ENCODE measurements at places on chromosomes 2 and 18.

GRCh38 chr2:237392186-237392585 is 21.8 kb downstream of the COL6A3 start:
- no peak for DNase-seq

DNA sequence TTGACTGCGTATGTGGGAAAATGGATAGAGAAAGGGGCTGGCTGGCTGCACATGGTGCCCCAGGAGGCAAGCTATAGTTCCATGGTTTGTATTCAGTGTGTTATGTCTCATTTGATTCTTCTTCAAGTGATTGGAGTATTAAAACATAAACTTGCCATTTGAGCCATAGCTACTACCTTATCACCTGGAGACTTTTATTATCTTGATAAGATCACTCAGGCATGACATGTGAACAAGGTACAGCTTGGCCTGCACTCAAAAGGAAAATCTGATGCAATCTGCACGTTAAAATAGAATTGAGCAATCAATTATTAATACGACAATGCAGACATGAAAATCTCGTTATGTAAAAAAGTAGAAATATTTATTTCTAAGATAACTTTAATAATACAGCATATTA is 116.9 kb downstream of the RND3 start:
- no peak for DNase-seq

DNA sequence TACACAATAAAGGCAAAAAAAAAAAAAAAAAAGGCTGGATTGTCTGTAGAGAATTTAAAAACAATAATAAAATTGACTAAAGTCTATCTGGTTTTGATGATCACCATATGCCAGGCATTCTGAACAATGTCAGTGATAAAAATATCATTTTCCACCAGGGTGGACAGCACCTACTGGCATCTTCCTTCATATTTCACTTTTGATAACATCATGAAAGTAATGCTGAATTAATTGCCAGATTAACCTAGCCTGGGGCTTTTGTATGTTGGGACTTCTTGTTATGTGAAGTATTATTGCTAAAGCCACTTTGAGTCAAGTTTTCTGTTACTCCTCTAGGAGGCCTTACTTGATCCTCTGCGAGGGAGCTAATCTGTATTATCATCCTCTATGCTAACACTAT is 73.8 kb upstream of the FAM98A start:
- no peak for DNase-seq

DNA sequence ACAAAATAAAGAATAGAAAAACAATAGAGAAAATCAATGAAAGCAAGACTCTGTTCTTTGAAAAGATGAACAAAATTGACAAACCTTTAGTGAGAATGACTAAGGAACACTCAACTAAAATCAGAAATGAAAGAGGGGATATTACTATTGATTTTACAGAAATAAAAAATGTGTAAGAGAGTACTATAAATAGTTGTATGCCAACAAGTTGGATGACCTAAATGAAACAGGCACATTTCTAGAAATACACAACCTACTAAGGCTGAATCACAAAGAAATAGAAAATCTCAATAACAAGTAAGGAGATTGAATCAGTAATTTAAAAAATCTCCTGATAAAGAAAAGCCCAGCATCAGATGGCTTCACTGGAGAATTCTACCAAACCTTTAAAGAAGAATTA is 18.4 kb upstream of the MALL start:
- DNase-seq: no peak

- no peak for DNase-seq
Observed at GRCh38 chr2:111050701-111051376, 69.9 kb upstream of the BCL2L11 start.

GRCh38 chr18:68439642-68440041 is 275.3 kb downstream of the TMX3 start:
- DNase-seq: no peak

- no peak for DNase-seq
Observed at GRCh38 chr2:237234268-237234667, 148.6 kb downstream of the COPS8 start.

DNA sequence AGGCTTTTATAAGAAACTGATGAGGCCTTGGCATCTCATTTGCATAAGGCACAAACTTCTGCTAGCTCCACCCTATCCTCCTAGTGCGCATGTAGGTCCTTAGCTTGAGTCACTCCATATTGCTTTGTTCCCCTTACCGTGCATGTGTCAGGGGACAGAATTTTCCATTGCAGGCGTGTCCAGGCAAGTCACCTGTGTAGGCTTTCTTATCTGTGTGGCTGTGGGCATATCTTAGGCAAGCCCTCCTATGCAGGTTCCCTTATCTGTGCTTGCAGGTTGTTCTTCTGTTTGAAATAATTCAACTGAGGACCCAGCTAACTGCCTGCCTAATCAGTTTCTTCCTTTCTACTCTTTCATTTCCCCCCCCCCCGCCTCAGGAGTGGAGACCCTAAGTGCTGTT is 63.3 kb upstream of the CDCA7 start:
- no peak for DNase-seq

GRCh38 chr18:80133124-80133523 is 24.1 kb downstream of the ADNP2 start:
- no peak for DNase-seq

DNA sequence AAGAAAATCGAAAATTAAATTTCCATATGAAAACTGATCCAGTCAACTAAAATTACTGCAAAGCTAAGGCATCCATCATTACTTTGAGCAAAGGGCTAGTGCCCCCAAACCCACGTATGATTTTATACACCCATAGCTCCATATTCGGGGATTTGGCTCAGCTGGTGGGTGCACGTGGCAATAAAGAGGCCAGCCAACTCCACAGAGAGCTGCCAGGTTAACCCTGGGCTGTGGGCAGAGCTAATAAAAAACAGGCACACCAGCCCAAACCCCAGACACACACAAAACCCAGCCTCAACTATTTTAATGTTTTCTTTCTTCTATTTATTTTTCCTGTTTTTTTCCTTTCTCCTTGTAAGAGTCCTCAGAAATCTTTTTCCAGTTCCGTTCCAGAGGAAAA is 151.3 kb upstream of the SOX11 start:
- no peak for DNase-seq

DNA sequence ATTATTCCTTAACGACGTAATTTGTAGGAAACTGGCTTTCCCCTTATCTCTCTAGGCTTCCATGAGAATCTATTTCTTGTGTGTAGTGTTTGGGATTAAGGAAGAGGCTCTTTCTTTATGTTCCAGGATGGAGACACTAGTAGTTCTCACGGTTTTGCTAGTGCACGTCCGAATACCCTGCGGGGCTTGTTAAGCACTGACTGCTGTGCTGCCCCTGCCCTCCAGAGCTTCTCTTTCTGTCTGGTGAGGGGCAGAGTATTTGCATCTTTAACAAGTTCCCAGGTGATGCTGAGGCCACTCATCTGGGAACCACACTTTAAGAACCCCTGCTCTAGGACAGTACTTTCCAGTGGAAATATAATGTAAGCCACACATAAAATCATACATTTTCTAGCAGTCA is 76.4 kb downstream of the SPATS2L start:
- no peak for DNase-seq

DNA sequence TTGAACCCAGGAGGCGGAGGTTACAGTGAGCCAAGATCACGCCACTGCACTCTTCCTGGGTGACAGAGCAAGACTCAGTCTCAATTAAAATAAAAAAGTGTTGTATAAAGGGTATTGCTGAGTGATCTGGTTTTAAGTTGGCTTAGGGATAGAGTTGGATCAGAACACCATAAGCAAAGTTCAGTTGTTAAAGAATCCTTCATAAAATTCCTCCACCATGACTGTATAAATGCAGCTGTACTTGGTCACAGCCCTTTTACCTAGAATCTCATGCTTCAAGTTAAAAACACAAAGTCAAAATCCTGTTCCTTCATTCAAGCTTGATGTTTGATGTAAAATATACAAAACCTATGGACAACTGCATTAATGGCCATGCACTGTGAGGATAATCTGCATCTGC is 33.4 kb upstream of the PNO1 start:
- no peak for DNase-seq

GRCh38 chr2:178304333-178304732 is 110.0 kb downstream of the OSBPL6 start:
- DNase-seq: no peak

- DNase-seq: no peak
Observed at GRCh38 chr2:177765698-177766097, 306.9 kb downstream of the PDE11A start.

DNA sequence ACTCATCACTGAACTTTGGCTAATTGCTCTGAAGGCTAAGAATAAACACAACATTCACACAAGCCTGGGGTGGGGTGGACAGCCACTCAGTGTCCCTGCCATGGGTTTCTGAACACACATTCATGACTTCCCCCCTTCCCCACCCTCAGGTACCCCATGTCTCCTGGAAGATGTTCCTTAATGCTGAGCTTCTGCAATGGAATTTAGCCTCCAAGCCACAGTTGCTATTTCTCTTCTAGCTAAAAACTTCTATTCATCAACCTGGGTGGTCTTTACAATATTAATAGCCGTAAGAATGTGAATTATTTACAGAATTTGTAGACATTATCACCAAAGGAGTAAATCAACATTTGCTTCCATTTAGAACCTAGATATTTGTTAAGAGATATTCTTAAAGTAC is 175.1 kb downstream of the ACKR3 start:
- no peak for DNase-seq

DNA sequence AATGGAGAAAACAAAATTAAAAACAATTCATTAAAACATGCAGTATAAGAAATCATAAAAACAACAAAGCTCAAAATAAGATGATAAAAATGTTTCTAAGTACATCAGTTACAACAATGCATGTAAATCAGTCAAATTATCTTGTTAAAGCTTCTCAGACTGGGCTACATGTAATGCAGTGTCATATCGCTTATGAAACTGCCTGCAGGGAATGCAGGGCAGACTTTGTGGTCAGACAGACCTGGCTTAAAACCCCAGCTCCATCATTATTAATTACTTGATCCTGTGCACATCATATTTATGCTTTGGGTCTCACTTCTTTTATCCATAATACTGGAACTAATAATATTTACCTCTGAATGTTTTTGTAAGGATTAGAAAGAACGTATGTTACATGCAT is 74.6 kb downstream of the PID1 start:
- DNase-seq: no peak

GRCh38 chr18:3305354-3305762 is 43.4 kb downstream of the MYL12B start:
- peak; percentile 51 for DNase-seq

DNA sequence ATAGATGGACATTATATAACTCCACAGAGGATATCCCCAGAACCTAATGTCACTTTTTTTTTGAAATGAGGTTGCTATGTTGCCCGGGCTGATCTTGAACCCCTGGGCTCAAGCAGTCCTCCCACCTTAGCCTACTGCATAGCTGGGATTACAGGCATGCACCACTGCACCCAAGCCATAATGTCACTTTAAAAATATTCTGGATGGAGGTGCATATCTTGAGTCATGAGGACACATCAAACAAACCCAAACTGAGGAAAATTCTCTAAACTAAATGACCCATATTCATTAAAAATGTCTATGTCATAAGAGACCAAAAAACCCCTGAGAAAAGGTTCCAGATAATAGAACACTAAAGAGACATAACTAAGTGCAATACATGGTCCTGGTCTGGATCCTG is 36.3 kb downstream of the OSGEPL1 start:
- DNase-seq: no peak

GRCh38 chr18:7601246-7601615 is 34.1 kb downstream of the PTPRM start:
- DNase-seq: no peak

DNA sequence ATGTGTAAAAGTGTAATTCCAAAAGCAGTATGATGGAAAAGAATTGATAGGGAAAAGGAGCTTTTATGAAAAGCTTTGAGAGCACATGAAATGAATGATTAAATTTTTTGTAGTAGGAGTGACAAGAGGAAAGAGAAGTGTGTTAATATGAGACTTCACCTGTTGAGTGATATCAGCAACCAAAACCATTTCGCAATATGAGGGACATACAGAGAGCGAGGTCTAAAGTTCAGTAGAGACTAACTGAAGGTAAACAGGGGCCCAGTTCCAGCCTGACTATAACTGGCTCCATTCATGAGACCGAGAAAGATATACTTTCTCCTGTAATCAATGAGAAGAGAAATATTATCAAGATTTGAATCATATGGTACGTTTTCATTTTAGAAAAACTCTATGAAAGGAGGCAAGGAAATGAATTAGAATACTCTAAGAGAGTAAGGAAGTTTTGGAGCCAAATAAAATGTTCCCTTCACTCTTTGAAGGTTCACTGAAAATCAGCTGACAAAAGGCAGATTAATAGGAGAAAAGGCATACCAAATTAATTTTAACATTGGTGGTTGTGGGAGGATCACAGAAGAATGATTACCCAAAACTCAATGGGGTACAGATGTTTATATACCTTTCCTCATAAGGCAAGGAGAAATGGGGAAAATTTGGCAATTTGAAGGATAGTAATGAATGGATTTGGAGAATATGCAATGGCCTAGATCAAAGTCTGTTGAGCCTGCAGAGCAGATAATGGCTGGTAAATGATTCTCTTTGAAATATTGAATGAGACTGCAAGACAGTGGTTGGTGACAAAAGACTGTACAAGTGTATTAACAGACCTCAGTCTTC is 932.2 kb downstream of the TDRD15 start:
- DNase-seq: no peak

DNA sequence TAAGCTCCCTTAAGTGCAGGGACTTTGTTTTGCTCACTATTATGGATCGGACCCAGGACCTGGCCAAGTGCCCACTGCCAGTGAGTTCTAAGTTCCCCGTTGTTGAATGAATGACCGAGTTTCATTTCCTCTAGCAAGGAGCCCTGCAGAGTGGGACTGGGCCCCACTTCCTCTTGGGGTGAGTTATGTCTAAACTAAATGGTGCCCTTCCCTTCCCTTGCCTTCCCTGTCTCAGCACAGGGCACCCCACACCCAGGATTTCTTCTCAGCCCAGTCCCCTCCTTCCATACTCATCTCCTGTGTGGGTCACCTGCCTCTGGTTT is 195.3 kb upstream of the HS6ST1 start:
- peak; percentile 68 for DNase-seq

- DNase-seq: no peak
Observed at GRCh38 chr2:20633794-20634506, 16.9 kb downstream of the HS1BP3 start.

DNA sequence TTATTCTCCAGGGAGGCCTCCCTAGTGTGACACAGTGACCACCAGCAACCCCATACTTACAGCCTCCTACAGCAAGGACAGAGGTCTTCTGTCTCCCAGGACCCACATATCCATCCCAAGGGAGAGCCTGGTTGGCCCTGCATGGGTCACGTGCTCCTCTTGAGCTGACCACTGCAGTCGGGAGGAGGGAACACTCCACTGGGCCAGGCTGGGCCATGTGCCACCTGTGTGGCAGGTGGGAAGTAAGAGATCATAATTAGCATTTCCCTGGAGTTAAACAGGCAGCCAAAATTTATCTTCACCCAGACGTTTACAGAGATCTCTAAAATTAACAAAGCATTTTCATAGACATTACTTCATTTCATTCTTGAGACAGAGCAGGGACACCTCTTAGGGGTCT is 33.4 kb upstream of the MLPH start:
- DNase-seq: no peak

DNA sequence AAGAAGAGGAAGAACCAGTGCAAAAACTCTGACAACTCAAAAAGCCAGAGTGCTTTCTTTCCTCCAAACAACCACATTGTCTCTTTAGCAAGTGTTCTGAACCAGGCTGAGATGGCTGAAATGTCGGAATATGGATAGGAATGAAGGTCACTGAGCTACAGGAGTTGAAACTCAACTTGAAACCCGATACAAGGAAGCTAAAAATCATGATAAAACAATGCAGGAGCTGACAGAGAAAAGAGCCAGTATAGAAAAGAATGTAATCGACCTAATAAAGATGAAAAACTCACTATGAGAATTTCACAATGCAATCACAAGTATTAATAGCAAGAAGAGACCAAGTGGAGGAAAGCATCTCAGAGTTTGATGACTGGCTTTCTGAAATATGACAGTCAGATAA is 15.0 kb upstream of the EIF2AK3 start:
- DNase-seq: no peak

GRCh38 chr2:239716536-239717318 is 308.4 kb downstream of the NDUFA10 start:
- no peak for DNase-seq

Data from SIG-M5 (cell line).